ENCODE measurements at places on chromosomes 7 and 10. TPM values are rescaled to one million over a fixed set of nuclear protein-coding genes. Genes with fewer than 3 reads are reported as not detected.

Gene GSDME
- 19.8 TPM for total RNA-seq

Gene HOGA1
- total RNA-seq: 0.97 TPM

Gene TWIST1
- 29.1 TPM for total RNA-seq

Gene CCL24
- not detected for total RNA-seq

Gene EVX1
- total RNA-seq: not detected

Gene UPK3BL2
- total RNA-seq: not detected

Gene TMEM213
- not detected for total RNA-seq

Gene EMX2
- not detected for total RNA-seq

GRCh38 chr7:2601065-2601464 lies 30.7 kb upstream of the TTYH3 start:
- no peak for DNase-seq

- no peak for DNase-seq
Observed at GRCh38 chr7:129851809-129852208, 101.0 kb downstream of the UBE2H start.

- DNase-seq: peak; percentile 36
Observed at GRCh38 chr10:113704637-113705343, 25.1 kb downstream of the CASP7 start.

GRCh38 chr7:106018566-106019469 lies 55.8 kb downstream of the CDHR3 start:
- DNase-seq: peak; percentile 31

DNA sequence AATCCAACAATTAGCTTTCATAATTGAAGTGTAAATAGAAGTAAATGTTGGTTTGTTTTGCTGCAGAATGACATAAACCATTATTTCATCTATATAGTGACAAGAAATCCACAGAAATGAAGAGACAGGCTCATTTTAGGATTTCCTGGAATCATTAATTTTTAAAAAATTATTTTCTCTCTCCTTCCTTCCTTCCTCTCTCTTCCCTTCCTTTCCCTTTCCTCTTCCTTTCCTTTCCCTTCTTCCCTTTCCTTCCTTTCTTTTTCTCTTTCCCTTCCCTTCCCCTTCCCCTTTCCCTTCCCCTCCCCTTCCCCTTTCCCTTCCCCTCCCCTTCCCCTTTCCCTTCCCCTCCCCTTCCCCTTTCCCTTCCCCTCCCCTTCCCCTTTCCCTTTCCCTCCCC lies 51.2 kb upstream of the KMT2C start:
- no peak for DNase-seq

DNA sequence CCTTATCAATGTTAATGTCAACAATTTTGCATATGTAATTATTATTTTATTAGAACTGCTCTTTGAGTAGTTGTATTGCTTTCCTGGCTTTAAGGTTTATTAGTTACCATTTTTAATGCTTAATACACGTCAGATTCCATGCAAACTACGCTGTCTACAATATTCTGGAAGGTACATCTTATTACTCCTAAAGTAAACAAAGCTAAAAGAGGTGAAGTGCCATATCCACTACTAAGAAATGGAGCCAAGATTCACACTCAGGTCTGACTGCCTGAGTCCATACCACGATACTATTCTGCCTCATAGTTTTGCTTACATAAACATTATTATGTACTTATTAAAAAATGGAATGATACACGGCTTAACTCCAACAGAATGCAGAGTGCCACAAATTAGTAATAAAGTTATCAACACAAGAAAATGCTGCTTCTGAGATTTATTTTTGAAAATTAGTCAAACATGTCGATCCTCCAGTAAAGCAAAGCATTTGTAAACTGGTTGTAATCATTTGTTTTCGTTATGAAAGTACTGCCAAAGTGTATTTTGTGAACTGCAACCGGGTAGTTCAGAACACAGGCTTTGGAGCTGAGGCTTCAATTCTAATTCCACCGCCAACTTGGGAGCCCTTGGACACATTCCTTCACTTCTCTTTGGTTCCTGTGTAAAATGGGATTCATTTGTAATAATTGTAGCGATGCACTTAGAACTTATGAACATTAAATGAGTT lies 1.1 kb upstream of the DMTF1 start:
- no peak for DNase-seq

DNA sequence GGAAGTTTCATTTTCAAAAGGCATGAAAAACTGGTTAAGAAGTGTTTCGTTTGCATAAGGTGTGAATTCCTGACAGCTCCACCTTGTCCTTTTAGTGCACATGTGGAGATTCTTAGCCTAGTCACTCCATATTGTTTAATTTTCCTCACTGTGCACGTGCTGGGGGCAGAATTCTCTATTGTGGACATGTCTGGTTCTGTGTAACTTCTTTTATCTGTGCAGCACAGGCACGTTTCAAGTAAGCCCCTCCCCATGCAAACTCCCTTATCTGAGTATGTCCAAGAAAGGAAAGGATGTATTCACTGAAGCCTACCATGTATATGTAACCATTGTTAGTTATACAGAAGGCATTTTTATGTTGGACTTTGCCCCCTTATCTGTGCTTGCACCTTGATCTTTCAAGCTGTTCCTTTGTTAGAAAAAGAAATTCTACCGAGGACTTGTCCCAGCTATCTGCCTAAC lies 1346.3 kb downstream of the REEP3 start:
- no peak for DNase-seq

GRCh38 chr10:1166101-1166827 lies 110.1 kb downstream of the WDR37 start:
- no peak for DNase-seq

DNA sequence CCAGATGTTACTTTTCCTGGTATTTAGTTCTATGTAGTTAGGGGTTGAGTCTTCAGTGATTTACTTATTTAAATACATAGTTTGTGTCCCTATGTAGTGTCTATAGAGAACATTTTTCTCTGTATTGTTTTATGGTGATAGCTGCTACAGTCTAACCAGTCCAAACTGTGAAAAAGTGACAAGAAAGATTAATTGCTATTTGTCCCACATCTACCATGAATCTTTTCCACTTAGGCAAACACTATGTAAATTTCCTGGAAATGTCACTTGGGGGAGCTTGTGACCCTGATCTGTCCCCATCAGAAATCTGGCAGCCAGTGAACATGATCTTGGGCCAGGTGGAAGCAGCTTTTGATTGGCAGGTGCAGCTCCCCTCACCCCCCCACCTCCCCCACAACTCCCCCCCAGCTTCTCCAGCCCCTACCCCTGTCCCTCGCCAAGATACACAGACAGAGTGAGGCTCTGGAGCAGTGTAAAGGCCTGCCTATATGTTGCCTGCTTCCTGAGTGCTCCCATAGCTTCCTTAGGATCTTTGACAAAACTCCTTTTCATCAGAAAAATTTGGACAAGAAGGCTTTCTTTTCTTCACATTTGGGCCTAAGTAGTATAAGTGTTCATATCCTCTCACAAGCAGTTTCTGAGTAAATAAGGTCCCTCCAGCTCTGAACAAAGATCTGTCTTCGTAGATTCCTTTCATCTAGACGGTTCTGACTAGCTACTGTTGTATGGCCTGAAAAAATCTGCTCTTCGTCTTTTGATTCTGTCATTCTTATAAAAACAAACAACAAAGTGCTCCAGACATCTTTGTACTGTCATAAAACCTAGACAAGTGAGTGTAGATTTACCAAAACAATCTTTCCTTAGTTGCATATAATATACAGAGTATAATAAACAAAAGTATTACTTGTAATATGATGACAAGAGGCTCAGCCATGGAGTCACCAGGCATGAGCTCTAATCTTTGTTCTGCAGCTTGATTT lies 31.5 kb upstream of the SLC13A1 start:
- no peak for DNase-seq

Data from H4 (cell line).